ENCODE measurements at places on chromosomes 6 and 20.

DNA sequence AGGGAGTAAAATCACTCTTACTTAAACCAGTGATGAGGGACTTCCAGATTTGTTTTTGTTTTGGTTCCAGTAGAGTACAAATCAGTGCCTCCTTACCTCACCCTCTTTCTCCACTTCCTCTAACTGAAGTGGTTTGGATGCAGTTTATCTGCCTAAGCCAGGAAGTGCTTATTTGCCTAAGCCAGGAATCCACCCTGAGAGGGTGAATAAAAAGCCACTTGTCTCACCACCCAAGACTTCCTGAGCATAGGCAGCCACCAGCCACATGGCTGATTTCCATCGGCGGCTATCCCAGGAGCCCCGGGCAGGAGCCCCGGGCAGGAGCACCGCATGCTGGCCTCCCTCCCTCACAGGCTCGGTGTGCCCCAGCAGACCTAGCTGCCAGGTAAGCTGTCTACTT is 12.0 kb downstream of the LRP11 start:
- DNase-seq, result no peak

DNA sequence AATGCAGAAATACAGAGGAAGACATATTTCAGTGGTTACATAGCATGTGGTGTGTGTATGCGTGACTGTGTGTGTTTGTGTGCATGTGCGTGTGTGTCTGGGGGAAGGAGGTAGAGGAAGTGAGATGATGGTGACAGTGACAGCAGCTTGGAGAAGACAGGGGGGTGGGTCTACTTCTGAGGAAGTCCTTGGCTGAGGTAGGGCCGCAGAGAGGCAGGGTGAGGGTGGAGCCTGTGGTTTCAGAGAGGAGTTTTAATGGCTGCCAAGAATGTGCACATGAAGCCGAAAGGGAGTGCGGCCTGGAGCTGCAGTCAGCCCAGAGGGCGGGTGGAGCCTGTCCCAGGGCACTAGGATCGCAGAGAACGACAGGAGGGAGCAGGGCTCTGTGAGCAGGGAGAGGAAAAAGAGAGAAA is 22.7 kb upstream of the RNF24 start:
- DNase-seq, result no peak

DNA sequence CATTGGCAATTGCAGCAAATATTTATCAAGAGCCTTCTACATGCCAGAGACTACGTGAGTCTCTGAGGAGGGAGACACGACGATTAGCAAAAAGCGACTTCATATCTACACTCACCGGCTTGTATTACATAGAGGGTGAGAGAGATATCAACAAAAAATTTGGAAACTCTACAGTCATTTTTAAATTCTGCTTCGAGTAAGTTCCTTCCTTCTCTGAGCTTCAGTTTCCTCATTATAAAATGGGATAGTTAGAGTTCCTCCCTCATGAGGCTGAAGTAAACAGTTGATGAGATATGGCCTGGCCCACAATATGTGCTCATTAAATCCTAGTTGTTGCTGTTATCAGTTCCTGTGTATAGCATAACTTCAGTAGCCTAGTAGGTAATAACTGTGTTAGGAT is 64.1 kb upstream of the SIRPA start:
- no peak for DNase-seq

DNA sequence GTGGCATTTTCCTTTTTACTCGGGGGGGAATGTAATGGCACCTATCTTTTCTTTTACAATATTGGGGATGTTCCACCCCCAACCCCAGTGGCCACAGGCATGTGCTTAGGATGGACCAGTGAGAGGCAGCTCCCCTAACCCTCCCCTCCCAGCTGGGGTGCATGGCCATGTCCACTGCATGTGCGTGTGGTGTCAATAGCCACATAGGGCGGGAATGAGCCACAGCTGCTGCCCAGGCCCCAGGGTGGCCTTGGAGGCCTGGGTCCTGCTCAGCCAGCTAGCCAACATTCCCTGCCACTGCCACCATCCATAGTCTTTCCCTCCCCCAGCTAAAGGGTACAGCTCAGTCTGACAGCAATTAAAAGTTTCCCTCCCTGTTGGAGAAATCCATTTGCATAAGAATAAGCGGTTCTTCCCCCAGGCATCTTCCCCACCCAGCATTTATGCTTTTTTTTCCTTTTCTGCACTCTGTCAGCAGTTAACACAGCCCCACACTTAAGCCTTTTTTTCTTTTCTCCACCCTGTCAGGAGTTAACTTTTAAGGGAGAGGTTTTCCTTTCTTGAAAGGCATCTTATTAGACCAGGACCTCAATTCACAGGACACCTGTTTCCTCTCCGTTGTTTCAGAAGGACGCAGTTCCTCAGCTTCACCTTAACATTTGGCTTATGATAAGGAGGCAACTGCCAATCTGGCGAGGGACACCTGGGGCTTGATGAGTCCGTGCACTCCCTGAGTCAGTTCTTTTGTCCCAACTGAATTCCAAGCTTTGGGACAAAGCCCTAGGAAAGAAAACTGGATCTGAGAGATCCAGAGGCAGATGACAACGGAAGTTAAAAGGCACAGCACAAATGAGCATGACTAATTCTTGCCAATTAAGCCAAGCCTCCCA is 121.4 kb downstream of the TPBG start:
- no peak for DNase-seq

DNA sequence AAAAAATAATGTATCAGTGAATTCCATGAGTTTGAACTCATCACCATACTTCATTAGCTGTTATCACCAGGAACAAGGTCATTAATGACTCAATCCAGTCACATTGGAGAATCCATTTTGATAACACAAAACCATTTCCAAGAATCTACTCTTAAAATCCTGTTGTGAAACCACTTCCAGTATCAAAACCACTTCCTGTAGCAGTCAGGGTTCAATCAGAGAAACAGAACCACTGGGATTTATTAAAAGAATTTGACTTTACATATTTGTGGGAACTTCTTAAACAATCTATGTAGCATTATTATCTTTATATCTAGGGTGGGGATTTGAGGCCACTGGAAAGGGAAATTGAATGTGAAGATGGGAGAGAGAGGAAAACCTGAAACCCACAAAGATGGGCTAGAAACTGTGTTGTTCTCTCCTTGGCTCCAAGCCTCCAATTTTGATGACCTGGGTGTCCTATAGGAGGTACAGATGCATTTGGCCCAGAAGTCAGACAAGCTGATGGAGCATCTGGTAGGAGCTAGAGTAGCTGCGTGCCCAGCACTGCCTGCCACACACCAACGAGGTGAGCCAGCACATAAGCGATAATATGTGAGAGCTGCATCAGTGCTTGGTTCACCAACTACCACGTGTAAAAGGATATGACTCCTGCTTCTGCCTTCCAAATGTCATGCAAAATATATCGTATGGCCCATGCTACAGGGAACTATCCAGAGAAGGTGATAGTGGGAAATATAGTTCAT is 117.0 kb downstream of the TMEM200A start:
- DNase-seq, result no peak

GRCh38 chr6:17839513-17840223 is 132.9 kb upstream of the NUP153 start:
- DNase-seq, result no peak

GRCh38 chr6:3414327-3415081 is 42.3 kb downstream of the SLC22A23 start:
- no peak for DNase-seq

DNA sequence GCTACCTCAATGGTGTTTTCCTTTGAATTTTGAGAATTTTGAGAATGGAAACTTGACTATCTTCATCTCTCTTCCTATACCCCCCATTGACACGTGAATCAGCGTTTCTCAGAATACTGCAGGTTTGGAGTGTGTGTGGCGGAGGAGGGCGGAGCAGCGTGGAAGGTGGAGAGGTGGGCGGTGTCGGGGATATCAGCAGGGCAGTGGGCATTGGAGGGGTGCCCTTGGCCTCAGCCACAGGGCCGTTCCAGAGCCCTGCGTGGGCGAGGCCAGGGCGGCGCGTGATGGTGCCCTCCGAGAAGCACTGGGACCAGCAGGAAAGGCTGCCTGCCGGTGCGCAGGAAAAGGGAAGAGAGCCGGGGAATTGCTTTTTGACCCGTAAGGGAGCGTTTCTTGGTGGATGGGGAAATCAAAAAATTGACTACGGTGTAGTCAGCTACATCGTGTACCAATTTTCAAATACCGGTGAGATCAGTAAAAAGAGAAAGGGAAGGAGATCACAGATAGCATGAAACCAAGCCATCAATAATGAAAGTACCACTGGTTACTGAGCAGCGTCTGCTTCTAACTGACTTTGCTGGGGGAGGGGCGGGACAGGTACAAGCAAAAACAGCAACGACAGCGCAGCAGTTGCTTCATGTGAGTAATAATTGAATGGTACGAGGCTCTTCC is 82.7 kb upstream of the DUSP22 start:
- DNase-seq, result no peak

DNA sequence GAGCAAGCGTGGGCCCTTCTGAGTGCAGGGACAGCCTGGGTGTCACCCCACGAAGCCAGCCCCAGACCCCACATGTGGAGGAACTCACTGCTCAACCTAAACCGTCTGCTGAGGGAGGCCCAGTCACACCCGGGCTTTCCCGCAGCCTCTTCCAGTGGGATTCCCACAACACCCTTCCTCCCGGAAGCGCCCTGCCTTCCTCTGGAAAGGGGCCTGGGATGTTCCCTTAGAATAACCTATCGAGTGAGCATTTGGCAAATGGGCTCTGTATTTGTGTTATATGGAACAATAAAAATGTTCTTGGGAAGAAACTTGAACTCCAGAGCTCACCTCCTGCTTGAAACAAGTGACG is 100.0 kb upstream of the DUSP22 start:
- DNase-seq, result no peak

- no peak for DNase-seq
Observed at GRCh38 chr6:17600527-17601385, 654 bp downstream of the FAM8A1 start.

- DNase-seq, result no peak
Observed at GRCh38 chr20:35527122-35527769, 2.2 kb downstream of the C20orf173 start.

- no peak for DNase-seq
Observed at GRCh38 chr6:52611833-52612232, 35.0 kb upstream of the TRAM2 start.

GRCh38 chr6:14880677-14881076 is 365.2 kb upstream of the JARID2 start:
- no peak for DNase-seq

- DNase-seq, result no peak
Observed at GRCh38 chr20:5001174-5002076, at the start of gene SLC23A2. SLC23A2 (minus strand) TSS chr20:5001510; CDS start chr20:4932562, 68,948 bp downstream.

- DNase-seq, result no peak
Observed at GRCh38 chr6:25898289-25898977, 24.4 kb upstream of the SLC17A3 start.

GRCh38 chr6:26156850-26157250 is 69.6 kb downstream of the HFE start:
- DNase-seq, result no peak

DNA sequence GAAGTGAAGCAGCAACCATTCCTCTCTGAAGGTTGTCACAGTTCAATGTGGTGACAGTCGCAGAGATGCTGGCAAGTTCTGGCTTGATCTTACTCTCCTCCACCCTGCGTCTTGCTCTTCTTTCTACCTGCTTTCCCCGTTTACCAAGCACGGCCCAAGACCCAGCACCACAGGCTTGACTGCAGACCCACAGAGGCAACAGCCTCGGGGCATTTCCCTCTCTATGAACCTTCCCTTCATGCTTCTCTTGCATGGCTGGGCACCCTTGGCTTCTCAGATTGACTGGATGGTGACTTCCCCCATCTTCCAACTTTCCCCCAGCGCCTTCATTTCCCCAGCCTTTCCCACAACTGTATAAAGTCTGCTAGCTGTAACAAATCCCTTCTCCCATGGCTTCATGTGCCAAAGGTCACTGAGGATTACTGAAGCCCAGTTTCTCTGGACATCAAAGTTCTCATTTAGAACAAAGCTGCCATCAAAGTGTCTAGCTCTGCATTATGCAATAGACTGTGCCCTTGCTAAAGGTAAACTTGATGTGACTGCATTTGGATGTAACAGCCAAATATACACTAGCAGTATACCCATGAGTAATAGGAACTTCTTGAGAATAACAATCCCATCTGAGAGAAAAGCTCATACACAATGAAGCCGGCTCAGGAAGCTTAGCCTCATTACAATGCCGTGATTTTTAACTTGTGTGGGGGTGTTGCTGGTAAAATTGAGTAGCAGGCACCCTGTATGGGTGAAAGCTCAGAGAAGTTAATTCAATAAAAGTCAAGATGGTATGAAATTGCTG is 723.1 kb upstream of the FLRT3 start:
- DNase-seq, result no peak

GRCh38 chr6:161649068-161649467 is 375.2 kb upstream of the AGPAT4 start:
- DNase-seq, result no peak

DNA sequence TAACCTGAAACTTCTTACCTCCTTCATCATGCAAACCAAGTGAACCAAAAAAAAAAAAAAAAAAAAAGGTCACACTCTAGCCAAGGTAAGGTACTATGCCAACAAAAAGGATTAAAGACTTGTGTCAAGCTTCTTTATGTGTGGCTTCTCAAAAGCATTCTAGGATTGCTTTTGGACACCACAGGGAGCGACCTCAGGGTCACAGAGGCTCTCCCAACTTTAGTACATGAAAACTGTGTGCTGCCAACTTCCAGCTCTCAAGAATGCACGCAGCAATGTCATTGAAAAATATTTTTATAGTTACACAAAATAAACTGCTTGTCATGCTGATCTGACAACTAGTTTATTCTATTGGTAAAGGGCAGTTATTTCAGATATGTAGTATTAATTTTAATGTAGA is 243.8 kb downstream of the PLCB1 start:
- DNase-seq, result no peak

DNA sequence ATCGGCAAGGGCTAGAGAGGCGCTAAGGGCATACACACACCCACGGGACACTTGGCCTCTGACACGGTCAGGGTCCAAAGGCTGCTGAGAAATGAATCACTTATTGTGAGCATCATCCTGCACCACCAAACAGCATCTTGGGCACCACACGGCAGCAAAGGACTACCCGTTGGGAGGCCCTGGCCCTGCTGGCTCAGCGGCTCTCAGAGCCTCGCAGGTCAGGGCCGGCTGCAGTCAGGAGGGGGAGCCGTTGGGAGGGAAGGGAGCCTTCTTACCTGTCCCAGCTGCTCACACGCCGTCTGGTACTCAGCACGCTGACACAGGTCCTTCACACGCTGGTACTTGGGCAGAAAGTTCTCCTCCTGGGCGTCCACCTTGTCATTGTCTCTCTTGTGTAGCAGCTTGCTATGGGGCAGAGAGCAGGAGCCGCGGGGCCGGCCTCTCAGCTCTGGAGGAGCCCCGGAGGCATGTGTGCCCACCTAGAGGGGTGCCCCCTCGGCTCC is 109.0 kb downstream of the SULF2 start:
- no peak for DNase-seq

GRCh38 chr6:25472306-25472705 is 179.7 kb upstream of the SCGN start:
- DNase-seq, result no peak

DNA sequence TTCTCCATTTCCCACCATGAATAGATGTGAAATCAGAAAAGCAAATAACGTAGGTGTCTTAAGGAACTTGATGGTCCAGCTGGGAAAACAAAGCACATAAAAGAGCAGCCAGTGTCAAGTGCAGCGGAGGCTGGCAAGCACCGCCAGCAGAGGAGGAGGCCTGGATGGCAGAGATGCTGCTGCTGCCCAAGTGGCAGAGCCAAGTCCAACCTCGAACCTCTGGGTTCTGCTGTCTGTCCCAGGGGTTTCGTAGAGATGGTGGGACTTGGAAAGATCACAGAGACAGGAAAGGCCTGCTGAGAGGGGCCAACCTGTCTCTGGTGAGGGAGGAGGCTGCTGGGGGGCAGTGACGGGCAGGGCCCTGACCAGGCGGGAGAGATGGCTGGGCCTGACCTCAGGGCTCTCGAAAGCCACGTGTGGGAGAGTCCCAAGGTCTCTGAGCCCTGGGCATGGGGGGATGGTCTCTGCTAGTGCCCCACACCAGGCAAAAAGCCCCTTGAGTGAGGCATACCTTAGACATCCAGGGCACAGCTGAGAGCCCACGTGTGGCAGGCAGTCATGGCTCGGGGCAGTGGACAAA is 77.3 kb downstream of the TCP11 start:
- no peak for DNase-seq
